ENCODE measurements at places on chromosomes 4 and X.
A peak's percentile ranks its signal among the peaks of the same experiment; 100 is the strongest.

- DNase-seq: no peak
Measured at GRCh38 chr4:8355306-8355705, 85.2 kb downstream of the ACOX3 start.

GRCh38 chrX:57674861-57675260 lies 5.2 kb downstream of the NLRP2B start:
- DNase-seq: no peak

GRCh38 chr4:169727616-169728015 lies 30.1 kb downstream of the HPF1 start:
- no peak for DNase-seq

- DNase-seq: no peak
Measured at GRCh38 chr4:48030470-48030869, 13.9 kb downstream of the NIPAL1 start.

GRCh38 chrX:8927066-8927635 lies 106.8 kb downstream of the FAM9B start:
- no peak for DNase-seq

GRCh38 chr4:146900295-146900694 lies 45.4 kb downstream of the TTC29 start:
- no peak for DNase-seq

- no peak for DNase-seq
Measured at GRCh38 chr4:151304755-151305154, 20.6 kb downstream of the SH3D19 start.

GRCh38 chr4:173703021-173703420 lies 173.0 kb upstream of the HAND2 start:
- no peak for DNase-seq

GRCh38 chrX:116031331-116031730 lies 139.2 kb upstream of the AGTR2 start:
- DNase-seq: no peak

GRCh38 chrX:102712981-102713625 lies 855 bp downstream of the GPRASP2 start:
- peak; percentile 46 for DNase-seq

DNA sequence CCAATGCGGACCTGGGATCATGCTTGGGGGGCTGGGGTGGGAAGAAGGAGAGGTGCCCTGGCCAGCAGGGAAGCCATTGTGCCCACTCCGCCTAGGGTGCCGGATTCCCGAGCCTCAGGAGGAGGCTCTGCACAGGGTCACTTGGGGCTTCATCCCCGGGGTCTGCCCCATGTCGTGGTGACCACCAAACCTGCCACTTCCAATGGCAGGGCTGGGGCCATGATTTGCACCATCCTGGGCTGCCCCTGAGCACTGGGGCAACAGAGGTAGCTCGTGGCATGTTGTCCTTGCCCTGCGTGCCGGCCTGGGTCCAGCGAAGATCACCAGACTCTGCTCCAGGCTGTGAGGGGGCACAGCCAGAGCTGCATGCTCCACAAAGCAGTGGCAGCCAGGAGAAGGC lies 71.4 kb upstream of the DCAF12L2 start:
- DNase-seq: no peak

DNA sequence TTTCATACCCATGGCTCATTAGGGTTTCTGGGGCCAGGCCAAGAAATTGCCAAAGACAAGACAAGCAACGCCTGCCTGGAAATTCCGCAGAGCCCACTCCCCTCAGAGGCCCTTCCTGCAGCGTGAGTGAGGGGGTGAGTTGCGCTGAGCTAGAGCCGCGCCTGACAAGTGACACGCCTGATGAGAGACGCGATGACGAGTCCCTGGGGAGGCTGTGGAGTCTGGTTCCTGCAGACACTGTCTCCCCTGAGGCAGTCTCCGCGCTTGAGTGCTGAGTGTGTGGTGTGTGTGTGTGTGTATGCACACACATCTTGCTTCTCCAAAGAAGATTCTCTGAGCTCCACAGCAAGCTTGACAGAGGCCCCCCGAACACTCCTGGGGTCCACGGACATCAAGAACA lies 269.8 kb downstream of the BCOR start:
- no peak for DNase-seq

DNA sequence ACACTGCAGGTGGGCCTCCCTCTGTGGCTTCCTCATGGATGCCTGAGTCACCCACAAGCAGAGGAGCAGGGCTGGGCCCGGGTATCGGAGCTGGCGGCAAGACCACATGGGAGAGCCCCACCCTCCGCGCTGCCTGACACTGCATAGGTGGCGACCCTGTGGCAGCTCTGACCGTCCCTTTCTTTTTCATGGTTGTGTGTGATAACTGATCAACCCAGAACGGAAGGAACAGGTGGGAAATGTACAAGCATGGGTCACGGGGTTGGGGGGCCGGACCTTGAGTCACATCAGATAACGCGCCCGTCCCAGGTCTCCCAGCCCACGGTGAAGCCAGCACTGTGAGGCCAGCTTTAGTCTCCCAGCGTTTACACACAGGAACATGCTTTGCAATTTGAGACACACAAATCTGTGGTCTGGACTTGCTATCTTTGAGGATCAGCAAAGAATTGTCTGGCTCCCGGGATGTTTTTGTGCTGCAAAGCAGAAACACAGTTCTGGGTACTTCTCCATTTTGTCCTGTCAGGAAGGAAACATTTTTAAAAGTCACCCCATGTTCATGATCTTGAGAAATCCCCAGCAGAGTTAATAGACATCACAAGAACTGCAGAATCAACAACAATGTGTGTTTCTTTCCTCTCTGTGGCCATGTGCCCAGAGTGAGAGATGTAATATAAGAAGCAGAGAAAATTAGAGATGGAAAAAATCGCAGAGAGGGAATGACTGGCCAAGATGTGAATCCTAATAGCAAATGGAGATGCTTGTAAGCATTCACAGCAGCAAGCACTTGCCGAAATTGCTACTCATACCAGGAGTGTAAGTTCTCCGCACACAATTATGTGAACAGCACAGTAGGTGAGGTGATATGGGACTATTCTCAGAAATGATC lies 70.1 kb upstream of the CBR4 start:
- DNase-seq: no peak

- no peak for DNase-seq
Measured at GRCh38 chr4:85773372-85773771, 298.4 kb downstream of the ARHGAP24 start.

GRCh38 chr4:138616775-138617174 lies 374.6 kb upstream of the SLC7A11 start:
- no peak for DNase-seq

GRCh38 chr4:111464251-111465045 lies 680.8 kb upstream of the FAM241A start:
- DNase-seq: no peak

DNA sequence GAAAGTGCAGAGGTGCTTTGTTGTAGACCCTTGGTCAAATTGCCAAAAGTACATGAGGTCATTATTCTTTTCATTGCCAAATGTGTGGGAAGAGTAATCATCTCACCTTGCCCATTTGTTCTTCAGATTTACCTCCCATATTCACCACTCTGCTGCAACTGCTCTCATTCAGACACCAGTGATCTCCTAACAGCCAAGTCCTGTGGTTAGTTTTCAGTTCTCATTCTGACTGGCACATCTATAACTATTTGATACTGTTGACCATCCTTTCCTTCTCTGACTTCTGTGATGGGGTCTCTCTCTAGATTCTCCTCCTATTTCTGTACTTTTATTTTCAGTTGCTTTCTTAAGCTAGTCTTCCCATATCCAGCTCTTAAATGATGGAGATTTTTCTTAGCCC lies 39.8 kb downstream of the GRIA3 start:
- no peak for DNase-seq

GRCh38 chrX:48590203-48591103 lies 6.8 kb upstream of the WDR13 start:
- no peak for DNase-seq

DNA sequence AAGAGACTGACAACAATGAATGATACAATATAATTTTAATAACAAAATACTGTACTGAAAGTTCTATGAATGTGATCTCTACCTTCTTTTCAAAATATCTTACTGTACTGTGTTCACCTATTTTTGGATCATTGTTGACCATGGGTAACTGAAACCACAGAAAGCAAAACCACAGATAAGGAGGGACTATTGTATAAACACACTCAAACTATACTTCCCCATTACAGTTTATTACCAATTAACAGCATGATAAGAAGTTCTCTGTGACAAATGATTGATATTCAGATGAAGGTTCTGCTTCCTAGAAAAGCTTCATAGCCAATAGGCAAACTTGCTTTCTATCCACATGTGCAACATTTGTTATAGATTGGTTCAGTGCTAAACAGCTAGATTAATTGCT lies 50.1 kb downstream of the GABRG1 start:
- DNase-seq: no peak

- no peak for DNase-seq
Measured at GRCh38 chrX:124238268-124238667, 94.2 kb upstream of the TEX13D start.

DNA sequence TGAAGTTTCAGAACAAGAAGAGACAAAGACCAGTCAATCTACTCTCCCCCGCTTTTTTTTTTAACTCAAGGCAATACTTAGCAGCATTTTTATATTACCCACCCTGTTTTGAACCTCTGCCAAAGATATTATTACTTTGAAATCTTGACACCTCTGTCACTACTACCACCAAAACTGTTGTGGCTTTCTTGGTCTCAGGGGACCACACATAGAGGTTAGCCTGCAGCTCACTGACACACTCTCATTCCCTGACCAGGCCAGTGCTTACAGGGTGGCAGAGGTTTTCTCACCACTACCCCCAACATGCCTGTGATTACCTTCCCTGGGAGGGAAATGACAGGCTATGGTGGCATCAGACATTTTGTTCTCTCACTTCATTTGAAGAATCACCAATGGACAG lies 137.4 kb upstream of the STIM2 start:
- no peak for DNase-seq

DNA sequence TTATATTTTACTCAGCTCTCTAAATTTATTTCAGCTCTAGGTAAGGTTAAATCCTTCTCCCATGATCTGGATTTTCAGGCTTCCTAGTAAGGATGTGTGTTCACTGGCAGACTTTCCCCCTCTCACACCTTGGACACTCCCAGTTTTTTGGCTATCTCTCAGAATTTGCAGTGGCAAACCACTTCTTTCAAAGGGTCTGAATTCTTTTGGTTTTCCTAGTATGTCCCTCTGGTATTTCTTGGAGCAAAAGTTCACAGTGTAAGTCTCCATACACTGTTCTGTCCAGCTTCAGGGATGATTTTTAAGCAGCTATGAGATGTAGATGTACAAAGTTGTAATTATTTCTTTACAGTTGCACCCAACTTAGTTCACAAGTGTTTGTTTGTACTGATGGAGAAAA lies 653.8 kb upstream of the GALNT7 start:
- no peak for DNase-seq

DNA sequence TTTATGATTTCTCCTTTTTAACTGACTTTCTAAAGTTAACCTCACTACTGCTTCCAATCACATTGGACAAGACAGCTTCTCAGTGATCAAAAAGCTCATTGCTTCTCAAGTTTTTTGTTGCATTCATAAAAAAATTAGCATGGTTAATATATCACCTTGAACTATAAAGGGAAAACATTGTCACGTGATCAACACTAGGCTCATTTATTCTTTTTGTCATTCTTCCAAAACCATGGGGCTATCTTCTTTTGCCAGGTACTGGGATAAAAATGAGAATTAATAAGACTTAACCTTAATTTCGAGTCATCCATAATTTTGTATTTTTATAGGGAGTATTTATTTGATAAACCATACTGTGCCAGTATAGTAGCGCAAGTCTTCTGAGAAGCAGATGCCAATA lies 1105.9 kb upstream of the TENM3 start:
- DNase-seq: no peak

DNA sequence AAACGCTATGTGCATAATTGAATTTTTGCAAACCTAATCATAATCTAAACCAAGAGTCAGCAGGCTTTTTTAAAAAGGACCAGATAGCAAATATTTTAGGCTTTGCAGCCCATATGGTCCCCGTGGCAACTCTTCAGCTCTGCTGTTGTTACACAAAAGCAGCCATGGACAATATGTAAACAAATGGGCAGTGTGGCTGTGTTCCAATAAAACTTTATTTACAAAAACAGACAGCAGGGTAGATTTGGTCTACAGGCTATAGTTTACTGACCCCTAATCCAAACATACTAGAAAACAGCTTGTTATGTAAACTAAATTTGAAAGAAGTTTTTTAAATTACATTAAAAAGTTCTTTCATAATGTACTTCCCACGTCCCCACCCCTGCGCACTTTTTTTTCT lies 53.1 kb downstream of the FUNDC1 start:
- no peak for DNase-seq

DNA sequence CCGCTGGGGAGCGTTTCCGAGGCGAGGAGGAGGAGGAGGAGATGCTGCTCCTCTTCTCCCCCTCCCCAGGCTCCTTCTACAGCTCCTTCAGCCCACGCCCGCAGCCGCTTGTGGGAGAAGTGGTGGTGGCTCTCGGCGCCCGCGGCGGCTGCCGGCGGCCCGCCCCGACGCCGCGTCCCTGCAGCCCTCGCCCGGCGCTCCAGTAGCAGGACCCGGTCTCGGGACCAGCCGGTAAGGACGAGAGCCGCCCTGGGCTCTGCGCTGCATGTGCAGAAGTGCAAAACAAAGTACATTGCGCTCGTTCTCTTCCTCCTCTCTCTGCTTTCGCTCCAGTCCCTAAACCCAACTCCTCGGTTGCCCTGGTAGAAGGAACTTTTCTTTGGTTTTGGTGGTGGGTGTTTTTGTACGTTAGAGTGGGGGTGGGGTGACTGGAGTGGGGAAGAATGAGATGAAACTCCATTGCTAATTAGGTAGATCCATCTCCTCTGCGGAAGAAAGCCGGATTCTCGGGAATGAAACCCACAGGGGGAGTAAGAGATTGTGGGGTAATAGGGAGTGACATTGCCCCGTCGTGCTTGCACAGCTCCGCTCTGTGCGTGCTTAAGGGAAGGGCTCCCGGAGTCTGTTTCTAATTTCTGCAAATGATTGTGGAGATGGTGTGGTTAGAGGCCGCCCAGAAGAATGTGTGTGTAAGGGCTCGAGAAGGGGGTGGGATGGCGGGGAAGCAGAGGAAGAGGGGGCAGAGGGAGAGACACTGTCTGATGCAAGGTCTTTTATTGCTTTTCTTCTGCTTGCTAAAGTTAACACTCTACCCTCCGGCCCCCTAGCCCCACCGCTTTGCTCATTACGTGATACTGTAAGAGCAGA lies 677 bp downstream of the PTPN13 start:
- peak; percentile 6 for DNase-seq

Measured in CD4-positive, alpha-beta T cell treated with Interleukin-6 for 4 hours (primary cell).